ENCODE measurements at places on chromosomes 11 and 22.

DNA sequence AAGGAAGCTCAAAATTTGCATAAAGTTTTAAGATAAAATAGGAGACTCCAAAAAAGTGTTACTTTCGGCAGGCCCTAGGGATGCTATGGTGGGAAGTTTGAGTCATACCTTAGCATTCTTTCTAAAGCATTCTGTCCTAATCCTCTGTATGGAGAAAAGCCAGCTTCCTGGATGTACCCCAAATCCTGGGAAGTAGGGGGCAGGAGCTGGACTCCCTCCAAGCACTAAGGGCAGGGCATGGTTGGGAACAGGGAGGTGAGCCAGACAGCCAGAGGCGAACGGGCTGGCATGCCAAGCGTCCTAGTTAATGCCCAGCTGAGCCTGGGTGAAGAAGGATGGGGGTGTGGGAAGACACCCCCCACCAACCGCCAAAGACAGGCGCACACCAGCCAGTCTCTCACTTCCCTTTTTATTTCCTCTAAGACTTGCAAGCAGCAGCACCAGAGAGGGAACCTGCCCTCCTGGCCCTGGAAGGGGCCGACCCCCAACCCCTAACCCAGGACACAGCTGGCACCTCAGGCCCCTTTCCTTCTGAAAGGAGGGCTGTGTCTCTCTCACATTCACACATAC is 23.9 kb downstream of the RTN4RL2 start:
- no peak for DNase-seq

GRCh38 chr11:57649826-57650738 is at the start of gene YPEL4:
Gene YPEL4 (minus strand): TSS chr11:57649912. CDS start chr11:57647107, 2,805 bp downstream.
- peak; percentile 74 for DNase-seq

- no peak for DNase-seq
Measured at GRCh38 chr11:130700092-130700491, 216.2 kb downstream of the SNX19 start.

DNA sequence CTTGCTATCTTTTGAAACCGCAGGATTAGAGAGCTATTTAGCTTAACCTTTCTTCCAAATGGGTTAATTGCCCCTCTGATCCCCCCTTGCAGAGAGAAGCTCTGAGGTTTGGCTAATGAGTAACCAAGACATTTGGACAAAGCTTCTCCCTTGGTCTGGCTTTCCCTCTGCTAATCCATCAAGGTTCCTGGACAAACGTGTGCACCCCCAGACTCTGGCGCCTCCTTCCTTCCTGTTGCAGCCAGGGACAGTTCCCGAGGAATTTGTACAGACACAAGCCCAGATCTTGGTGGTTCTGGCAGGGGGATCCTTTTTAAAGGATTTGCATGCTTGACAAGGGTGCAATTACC is 1.6 kb downstream of the KIAA1671 start:
- DNase-seq, result no peak

- DNase-seq, result no peak
Measured at GRCh38 chr22:44373234-44373633, 60.5 kb upstream of the SHISAL1 start.

DNA sequence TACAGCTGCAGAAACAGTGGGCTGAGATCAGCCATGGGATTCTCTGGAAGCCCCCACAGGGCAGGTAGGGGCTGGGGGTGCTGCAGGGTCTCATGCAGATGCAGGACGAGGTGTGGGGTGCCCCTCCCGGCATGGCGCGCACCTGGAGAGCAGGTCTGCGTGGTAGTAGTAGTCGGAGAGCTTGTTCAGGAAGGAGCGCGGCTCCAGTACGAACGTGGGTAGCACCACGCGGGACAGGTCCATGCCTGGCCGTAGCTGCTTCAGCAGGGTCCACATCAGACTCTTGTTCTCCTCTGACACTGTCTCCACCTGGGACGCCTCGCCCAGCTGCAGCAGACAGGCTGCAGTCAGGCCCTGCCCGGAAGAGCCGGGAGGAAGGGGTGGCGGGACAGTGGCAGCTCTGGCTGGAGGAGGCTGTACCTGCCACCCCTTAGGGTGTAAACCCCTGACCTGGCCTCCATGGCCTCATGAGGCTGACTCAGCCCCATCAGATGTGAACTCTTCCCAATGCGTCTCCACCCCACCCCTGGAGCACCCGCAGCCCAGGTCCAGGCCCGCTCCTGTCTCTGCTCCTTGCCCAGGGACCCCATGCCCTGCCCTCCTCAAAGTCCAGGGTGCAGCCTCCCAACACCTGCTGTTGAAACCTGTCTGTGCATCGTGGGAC is 47.0 kb upstream of the CARS1 start:
- no peak for DNase-seq

- DNase-seq, result no peak
Measured at GRCh38 chr22:20319041-20319744, 667 bp downstream of the DGCR6L start.

GRCh38 chr11:93287434-93287833 is 43.1 kb upstream of the DEUP1 start:
- no peak for DNase-seq

GRCh38 chr11:70844387-70844786 is 408.0 kb downstream of the SHANK2 start:
- no peak for DNase-seq

- no peak for DNase-seq
Measured at GRCh38 chr11:28877340-28877739, 769.2 kb downstream of the METTL15 start.

GRCh38 chr22:20116376-20116950 is 559 bp downstream of the RANBP1 start:
- DNase-seq, result no peak

- peak; percentile 76 for DNase-seq
Measured at GRCh38 chr11:129750343-129751292, 65.0 kb upstream of the TMEM45B start.

DNA sequence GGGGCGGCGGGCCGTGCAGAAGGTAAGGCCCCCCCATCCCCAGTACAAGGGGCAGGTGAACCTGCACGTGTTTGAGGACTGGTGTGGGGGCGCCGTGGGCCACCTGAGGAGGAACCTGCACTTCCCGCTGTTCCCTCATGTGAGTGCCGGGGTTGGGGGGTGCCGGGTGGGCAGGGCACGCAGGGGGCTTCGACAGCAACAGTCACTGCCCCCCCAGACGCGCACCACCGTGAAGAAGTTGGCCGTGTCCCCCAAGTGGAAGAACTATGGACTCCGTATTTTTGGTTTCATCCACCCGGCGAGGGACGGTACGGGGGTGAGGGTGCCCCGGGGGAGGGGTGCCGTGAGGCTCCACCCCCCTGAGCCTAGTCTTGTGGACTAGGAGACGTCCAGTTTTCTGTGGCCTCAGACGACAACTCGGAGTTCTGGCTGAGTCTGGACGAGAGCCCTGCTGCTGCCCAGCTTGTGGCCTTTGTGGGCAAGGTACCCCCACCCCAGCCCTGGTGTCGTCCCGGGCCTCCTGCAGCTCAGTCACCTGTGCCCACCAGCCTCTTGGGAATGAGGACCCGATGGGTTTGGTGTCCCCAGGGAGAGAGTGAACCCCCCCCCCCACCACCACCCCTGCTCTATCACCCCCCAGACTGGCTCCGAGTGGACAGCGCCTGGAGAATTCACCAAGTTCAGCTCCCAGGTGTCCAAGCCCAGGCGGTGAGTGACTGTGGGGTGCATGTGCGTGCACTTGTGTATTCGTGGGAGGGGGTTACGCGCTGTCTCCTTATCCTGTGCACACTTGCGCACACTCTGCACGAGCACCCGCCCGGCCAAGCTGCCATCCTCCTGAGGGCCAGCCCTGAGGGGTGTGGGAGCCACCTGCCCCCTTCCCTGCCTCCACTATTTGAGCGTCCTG is 3.8 kb downstream of the B4GALNT4 start:
- DNase-seq, result no peak

DNA sequence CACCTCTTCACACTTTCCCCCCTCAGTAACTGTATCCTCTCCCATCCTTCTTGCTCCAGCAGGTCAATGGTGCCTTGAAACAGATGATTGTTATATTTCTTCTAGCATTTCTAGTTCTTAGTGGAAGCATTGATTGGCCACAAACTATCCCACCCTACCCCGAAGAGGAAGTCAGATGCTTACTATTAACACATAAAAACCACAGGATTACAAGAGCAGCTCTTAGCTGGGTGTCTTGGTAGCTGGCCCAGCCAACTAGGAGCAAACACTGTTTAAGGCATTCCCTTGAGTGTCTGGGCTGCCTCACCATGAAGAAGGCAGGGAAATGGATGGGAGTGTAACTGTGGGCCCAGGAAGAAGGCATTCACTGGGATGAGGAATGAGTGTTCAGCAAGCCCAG is 176.6 kb downstream of the GRIK4 start:
- no peak for DNase-seq

DNA sequence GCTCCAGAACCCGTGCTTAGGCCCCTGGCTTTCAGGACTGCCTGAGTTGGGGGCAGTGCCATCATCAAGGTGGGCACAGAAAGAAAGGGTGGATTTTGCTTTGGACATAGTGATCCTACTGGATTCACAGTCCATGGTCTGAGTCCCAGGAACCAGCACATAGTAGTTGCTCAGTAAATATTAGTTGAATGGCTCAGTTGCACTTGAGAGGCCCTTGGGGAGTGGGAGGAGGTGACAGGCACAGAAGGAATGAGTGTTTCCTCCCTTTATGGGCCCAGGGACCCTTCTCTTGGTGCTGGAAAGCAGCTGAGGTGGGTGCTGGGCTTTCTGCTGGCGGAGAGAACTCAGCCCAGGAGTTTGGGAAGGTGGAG is 16.6 kb downstream of the ARHGEF17 start:
- no peak for DNase-seq

- no peak for DNase-seq
Measured at GRCh38 chr22:27252282-27253049, 549.1 kb downstream of the MN1 start.

DNA sequence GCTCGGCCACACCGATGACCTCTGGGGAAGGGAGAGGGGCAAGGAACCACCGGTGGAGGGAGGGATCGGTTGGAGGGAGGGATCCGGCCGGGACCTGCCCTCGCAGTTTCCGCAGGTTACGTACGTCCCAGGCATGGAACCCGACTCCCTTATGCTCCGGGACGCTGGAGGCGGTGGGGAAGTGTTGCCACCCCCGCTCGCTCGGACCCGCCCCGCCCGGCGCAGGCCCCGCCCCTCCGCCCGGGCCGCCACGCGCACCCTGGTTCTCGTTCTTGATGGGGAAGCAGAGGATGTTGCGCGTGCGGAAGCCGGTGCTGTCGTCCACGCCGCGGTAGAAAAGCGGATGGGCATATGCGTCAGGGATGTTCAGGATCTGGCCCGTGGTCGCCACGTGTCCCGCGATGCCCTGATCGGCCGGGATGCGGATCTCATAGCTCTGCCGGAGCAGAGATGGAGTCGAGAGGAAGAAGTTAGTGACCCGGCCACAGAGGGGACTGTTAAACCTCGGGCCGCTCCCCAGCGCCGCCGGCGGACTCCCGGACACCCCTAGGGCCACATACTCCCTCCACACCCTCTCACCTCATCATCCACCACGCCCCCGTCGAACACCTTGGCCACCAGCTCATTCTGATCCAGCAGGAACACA is 89.8 kb downstream of the PDE2A start:
- peak; percentile 55 for DNase-seq

GRCh38 chr11:6251120-6251733 is 8.4 kb upstream of the CCKBR start:
- peak; percentile 27 for DNase-seq

GRCh38 chr11:46337626-46338345 is 9.5 kb upstream of the DGKZ start:
- no peak for DNase-seq

DNA sequence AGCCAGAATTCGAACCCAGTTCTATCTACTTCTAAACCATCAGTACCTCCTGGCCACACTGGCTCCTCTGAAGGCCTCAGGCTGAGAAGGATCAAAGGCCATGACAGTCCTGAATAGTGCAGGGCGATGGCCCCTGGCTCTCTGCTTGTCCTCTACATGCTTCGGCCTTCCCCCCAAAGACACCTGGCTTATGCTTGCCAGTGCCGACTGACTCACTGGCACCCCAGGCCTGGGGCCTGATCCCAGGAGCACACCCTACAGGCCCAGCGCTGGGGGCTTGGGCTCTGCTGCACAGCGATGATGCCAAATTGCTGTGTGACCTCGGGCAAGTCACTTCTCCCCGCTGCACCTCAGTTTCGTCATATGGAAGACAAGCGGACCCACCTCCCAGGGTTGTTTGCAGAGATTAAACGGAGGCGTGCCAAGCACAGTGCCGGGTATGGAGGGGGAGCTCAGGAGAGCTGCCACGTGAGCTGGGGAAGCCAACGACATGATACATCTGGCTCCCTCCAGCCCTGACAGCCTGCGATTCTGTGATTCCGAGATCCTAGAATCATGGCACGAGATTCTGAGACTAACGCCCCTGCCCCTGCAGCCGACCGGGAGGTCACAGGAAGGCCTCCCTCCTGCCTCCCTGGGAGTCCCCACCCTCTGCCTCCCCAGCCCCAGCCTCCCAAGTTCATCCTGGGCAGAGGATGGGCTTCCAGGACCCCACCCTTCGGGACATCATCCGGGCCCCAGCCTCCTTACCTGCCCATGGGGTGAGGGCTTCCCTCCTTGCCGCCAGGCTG is 1.0 kb downstream of the SSTR3 start:
- no peak for DNase-seq

GRCh38 chr11:44308923-44309477 is 939 bp downstream of the ALX4 start:
- DNase-seq, result no peak

DNA sequence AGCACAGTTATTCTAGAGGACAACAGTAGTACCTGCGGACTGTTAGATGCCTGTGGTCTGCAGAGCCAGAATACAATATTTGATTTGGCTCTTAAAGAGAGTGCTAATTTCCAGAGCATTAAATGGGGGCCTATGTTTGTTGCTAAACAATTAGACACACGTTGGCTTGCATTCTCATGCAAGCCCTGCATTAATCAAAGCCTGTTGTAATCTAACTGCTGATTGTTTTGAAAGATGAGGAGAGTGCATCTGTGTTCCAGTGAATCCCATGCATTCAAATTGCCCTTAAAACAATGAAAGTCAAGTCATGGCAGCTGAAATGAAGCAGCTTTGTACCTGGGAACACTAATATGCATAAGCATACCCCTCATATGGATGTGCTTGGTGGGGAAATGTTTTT is 419.4 kb downstream of the DYNC2H1 start:
- DNase-seq, result no peak

- no peak for DNase-seq
Measured at GRCh38 chr11:45909594-45910475, 2.8 kb upstream of the FREY1 start.

GRCh38 chr22:40473703-40474102 is 103.3 kb downstream of the SGSM3 start:
- no peak for DNase-seq

DNA sequence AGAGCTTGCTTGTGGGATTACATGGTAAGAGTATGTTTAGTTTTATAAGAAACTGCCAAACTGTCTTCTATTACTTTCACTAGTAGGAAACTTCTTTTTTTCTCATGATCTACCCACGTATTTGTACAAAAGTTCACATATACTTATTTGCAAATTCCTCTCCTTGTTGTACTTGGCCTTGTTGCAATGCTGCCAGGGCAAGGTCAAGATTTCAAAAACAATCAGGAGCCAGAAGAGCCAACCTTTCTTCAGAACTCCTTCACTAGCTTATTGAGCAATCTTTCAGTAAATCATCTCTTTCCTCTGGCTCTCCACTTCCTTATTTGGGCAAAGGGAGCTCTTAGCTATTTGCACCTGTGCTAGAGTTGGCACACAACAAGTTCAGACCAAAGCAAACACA is 9.7 kb downstream of the SRSF8 start:
- DNase-seq, result no peak

Data from central memory CD4-positive, alpha-beta T cell (primary cell).